ENCODE measurements at places on chromosomes 1 and 21.

DNA sequence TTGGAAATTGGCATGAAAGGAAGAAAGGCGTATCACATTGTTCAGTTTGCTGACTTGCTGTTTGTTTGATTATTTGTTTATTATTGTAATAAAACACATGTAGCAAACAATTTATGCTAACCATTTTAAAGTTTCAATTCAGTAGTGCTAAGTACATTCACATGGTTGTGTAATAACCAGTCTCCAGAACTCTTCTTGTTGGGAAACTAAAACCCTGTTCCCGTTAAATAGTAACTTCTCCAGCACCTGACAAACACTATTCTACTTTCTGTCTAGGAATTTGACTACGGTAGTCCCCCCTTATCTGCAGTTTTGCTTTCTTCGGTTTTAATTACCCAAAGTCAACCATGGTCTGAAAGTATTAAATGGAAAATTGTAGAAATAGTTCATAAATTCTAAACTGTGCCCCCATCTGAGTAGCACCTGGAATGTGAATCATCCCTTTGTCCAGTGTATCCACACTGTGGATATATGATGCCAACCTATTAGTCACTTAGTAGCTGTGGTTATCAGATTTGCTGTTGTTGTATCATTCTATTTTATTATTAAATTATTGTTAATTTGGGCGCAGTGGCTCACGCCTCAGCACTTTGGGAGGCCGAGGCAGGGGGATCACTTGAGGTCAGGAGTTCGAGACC lies 5.5 kb downstream of the MORC3 start:
- no peak for DNase-seq

DNA sequence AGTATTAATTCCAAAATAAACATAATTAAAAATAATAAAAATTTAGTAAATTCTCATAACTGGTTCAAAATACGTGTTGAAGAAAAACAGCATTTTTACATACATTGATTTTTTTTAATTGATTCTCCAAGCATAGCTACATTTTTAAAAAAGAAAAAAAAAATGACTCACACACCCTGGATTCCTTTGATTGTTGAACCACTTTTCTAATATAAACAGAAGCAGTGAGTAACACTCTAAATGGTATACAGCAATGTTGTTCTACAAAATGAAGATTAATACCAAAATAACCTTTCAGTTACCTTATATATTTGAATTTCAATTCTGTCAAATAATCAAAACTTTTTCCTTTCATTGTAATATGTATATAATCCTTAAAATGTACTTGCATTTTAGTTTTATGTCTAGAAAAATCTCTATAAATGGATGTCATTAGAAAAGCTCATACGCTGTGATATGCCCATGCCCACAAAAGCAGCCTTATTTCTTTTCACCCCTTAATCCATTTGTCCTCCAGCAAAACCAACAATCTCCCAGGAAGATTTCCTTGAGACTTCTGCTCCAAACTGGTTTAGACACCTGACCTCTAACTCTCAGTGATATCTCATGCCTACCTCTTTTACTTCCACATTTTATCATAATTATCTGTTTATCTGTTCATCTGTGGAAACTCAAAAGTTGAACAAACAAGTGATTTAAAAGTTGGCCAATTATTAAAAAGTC lies 246.4 kb upstream of the NR5A2 start:
- DNase-seq: no peak

GRCh38 chr1:150809651-150810050 lies 1.6 kb upstream of the CTSK start:
- DNase-seq: no peak

DNA sequence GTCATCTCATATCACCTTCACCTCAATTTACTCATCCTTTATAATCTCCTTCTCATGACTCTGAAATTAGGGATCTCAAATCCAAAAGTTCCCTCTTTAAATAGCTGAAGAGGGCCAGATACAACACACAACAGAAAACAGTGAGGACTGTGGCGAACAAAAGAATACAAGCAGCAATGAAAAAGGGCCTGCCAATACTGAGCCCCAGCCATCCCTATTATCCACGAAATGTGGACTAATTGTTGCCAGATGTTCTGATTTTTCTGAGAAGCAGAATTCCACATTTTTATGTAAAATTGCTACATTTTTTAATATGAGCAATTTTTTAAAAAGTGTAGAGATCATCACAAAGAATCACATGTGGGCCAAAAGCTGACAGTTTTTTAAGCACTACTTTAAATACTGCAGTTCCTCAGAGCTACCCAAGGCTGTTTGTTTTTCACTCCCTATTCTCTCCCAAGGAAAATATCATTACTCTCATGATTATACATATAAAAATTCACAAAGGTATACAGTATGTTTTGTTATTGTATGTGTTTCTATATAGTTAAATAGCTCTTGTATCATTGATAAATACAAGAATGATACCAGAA lies 90.0 kb downstream of the ASH1L start:
- no peak for DNase-seq

- DNase-seq: no peak
Measured at GRCh38 chr1:39566441-39567137, 10.0 kb downstream of the PABPC4 start.

DNA sequence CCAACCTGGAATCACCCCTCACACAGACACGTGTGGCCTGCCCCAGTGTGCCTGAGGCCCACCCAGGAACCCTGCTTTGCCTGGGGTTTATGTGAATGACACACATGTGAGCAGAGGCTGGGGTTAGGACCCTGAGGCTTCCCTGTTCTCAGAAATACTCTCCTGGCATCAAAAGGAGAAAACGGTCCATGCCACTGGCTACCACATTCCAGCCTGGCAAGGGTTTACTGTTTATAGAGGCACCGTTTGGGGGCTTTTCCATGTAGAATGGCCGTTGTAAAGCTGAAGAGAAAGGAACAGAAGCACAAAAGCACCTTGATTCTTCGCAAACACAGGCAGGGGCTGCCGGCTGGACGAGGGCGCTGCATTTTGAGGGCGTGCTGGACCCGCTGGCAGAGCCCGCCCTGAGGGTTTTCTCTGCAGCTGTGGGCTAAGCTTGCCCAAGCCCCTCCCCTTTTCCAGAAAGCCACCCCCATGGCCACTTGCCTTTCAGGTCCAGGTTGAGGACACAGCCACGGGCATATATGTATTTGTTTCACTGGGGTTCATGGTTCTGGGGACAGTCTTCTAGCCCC lies 13.0 kb downstream of the TFF3 start:
- no peak for DNase-seq

GRCh38 chr1:175757381-175758015 lies 14.1 kb upstream of the TNR start:
- DNase-seq: peak; percentile 86

- no peak for DNase-seq
Measured at GRCh38 chr1:38775175-38775845, 84.3 kb downstream of the RRAGC start.

DNA sequence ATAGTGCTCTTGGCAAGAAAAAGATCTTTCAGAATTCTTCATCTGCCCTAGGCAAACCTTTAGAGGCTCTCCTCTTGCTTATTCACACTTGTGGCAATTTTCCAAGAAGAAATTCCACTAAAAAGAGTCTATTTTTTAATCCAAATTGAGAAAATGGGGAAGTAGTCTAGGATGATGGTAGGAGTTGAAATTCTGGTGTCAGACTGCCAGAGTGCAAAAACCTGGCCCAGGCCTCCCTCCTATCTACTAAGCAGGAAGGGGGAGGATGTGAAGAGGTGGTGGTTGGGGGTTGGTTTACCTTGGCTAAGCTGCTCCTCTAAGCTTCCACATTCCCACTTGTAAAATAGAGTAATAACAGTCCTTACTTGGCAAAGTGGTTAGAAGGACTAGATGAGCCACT lies 120.6 kb upstream of the KCNJ15 start:
- no peak for DNase-seq

- DNase-seq: no peak
Measured at GRCh38 chr1:184223216-184223615, 163.6 kb upstream of the C1orf21 start.

DNA sequence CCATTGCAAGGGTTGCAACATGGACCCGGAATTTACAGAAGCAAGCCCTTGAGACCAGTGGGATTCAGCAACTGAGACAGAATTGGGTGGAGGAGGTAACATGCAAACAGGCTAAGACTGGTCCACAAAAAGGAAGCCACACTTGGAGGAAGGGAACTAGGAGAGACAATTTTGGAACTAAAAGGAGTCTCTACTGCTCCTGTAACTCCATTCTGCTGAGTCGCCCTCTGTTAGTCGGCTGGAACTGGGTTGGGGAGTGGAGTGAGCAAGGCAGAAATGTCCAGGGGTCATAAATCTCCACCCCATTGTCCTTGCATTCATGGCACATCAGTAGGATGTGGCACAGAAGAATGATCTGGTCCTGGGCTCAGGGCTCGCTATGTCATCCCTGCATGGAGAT lies 5.1 kb downstream of the LAMB3 start:
- DNase-seq: no peak

GRCh38 chr21:14259747-14260146 lies 43.8 kb downstream of the RBM11 start:
- DNase-seq: peak; percentile 60

DNA sequence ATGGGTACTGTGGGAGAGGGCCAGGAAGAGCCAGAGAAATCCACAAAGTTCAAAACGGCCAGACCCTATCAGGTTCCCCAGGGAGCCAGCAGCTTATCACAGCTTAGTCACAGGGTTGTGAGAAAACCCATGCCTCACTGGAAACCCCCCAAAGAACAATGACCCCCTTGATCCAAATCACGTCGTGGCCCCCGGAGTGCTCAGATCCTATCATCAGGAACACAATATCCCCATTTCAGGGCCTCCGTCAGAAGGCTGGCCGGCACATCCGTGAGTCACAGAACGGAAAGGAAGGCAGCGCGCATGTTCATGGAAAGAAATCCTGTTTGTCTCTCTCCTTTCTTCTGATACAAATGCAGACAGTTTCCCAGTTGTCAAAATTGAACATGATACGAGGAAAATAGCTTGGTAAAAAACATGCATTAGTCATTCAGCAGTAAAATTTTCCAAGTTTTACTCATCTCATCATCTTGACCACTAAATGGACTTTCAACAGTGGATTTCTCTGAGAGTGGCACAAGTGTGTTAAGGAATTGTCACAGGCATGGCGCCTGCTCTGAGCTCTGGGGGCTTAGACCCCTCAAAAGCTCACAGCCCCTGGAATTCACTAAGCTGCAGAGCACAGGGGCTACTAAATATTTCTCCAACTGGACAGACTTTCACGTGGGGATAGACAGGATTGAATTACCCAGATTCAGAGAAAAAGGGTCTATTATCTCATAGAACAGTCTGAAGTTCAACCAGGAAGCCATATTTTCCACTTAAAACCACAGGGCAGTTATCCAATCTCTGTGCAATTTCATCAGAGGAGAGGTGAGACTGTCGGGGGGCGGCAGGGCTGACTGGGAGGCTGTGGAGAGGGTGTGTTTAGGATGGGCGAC lies 124.8 kb downstream of the RIPK4 start:
- DNase-seq: no peak

DNA sequence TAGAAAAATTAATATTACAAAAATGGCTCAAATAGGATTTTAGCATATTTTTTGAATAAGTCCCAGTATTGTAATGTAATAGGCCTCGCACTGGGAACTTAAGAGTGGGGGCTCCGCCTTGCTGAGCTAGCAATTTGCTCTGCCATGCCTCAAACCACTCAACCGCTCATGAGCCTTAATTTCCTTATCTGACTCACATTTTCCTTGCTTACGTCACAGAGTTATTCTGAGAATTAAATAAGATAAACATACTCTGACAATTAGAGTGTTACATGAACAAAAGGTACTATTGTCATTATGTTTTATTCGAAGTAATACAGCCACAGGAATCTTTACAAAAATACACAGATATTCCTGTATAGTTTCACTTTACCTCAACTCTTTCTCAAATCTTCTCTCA lies 108.1 kb downstream of the SLC44A5 start:
- DNase-seq: no peak

DNA sequence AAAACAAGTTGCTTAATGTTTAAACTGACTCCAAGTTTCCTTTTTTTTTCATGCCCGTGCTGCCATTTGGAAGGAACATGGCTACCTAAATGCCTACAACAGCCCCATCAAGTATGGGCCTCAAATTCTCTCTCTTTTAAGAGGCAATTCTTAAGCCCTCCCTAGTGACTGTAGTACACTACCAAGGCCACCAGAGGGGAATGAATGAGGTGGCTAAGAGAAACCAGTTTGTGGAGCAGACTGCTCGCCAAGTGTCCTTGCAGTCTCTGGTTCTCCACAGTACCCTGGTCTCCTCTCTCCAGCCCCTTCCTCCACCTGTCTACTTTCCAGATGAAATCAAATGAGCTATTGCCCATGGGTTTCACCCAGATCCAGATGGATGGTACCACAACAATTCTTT lies 1809.6 kb downstream of the BRINP3 start:
- peak; percentile 20 for DNase-seq

Measured in HEK293T (cell line).